ENCODE measurements at places on chromosomes 3 and 15.

- peak; percentile 32 for DNase-seq
Measured at GRCh38 chr3:135895106-135895733, 70.3 kb upstream of the PPP2R3A start.

GRCh38 chr3:15331606-15332404 lies 581 bp downstream of the SH3BP5 start:
- no peak for DNase-seq

GRCh38 chr3:190306513-190307163 lies 15.6 kb downstream of the CLDN1 start:
- DNase-seq: no peak

- no peak for DNase-seq
Measured at GRCh38 chr15:28026221-28026620, 72.9 kb downstream of the OCA2 start.

- DNase-seq: no peak
Measured at GRCh38 chr15:31516440-31516839, 189.8 kb downstream of the KLF13 start.

DNA sequence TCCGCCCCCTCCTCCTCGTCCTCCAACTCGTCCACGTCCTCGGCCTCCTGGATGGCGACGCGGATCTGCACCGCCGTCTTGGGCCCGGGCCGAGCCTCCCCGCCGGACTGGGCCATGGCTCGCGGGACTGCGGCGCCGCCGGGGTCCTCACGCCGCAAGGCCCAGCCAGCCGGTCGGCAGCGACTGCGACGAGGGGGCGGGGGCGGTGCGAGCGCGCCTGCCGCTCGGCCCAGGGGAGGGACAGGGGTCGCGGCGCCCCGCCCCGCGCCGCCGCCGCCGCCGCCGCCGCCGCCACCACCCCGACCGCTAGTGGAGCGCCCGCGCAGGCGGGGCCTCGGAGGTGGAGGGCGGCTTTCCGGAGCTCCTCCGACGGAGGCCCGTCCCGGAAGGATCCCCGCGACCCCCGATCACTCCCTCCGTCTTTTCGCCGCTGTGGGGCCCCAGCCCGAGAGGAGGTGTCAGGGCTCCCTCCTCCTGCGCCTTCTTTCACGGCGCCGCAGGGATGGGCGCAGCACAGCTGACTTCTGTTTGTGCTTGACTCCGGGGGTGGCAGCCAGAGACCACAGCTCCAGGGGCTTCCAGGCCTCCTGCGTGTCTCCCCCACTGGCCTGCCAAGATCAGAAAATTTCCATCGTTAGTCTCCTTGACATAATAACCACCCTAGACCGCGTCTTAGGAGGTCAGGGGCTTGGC lies at the start of gene LARP6:
Gene LARP6 (minus strand): TSS at position 185 of the 693 bp plus-strand sequence. CDS start 69 bp downstream, at position 116.
- peak; percentile 53 for DNase-seq

GRCh38 chr3:188796122-188796631 lies 375.6 kb upstream of the TPRG1 start:
- no peak for DNase-seq

- DNase-seq: no peak
Measured at GRCh38 chr15:36757189-36757814, 177.9 kb downstream of the CDIN1 start.

DNA sequence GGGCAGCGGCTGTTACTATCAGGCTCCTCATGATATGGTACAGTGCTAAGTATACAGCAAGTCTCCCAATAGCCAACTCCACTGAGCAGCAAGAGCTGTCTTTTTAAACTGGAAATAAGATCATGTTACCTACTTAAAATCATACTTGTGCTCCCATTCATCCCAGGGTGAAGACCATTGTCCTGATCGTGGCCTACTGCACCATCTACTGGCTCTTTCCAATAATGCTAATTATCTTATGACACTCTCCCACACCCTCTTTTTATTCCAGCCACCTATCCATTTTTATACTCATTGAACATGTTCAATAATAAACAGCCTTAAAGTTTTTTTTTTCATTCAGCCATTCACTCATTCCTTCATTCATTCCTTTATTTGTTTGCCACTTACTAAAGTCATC lies 117.7 kb downstream of the GBE1 start:
- no peak for DNase-seq

- DNase-seq: no peak
Measured at GRCh38 chr3:61778095-61778494, 216.7 kb downstream of the PTPRG start.

DNA sequence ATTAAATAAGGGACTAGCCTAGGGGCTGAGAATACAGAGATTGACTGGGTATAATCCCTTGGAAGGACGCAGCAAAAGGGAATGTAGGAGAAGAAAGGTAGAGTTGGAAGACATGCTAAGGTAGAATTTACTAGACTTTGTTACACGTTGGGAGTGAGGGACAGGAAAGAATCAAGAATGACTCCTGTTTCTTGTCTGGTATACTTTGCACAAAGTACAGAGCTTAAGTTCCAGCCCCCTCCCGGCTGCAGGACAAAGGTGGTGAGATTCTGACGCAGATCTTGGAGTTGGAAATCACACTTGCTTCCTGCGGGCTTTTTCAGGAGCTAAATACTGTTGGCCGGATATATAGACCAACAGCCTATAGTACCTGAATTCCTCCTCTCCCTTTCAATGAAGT lies 895 bp downstream of the HYKK start:
- DNase-seq: no peak

DNA sequence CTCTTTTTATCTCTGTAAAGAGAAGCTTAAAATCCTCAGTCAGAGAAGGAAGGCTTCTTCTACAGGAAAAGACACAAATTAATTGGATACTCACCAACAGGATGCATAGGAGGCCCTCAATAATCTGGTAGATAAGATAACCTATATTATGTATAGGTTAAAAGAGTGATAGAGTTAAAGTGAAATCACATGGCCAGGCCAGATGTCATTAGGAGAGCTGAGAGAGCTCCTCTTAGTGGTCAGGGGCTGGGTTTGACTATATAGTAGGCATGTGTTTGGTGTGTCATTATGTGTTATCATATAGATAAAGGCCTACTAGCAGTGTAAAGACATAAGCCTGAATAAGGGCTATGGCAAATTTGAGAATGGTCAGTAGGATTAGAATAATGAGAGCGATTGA lies 479.3 kb downstream of the EPHA3 start:
- DNase-seq: no peak

GRCh38 chr3:60289341-60290121 lies 961.7 kb downstream of the FHIT start:
- DNase-seq: no peak

GRCh38 chr3:164673738-164674137 lies 404.6 kb downstream of the SI start:
- no peak for DNase-seq

DNA sequence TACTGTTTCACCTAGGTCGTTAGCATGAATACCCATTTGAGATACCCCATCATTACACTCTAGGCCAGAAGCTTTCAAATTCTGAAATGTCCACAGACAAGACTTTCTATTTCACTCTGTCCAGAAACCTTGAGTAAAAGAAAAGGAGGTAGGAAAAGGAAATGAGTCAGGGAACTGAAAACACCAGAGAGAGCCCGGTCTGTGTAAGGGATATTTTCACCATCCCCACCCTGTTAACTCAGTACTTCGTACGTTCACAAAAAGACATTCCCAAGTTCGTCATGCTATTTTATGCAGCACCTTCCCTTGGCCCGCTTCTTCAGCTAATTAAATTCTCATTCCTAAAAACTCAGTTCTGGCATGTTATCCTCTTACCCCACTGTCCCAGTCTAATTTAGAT lies 89.4 kb upstream of the SOX2 start:
- DNase-seq: no peak

- no peak for DNase-seq
Measured at GRCh38 chr3:42608581-42608980, 8.1 kb downstream of the NKTR start.

DNA sequence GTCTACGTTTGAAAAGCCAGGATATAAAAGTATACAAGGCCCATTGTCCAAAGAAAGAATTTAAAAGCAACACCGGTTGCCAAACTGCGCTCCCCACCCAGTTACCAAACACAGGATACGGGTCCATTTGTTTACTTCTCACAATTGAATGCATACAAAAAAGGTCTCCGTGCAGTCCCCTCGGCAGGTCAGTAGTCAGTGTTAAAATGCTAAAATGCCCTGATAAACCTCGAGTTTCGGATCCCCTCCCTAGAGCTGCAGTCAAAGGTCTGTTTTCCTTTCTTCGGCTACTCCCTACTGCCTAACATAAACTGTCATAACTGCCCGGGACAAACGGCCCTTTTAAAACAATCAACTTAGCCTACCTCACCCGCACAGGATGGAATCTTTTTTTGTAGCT lies 534.6 kb downstream of the FOXP1 start:
- DNase-seq: no peak

DNA sequence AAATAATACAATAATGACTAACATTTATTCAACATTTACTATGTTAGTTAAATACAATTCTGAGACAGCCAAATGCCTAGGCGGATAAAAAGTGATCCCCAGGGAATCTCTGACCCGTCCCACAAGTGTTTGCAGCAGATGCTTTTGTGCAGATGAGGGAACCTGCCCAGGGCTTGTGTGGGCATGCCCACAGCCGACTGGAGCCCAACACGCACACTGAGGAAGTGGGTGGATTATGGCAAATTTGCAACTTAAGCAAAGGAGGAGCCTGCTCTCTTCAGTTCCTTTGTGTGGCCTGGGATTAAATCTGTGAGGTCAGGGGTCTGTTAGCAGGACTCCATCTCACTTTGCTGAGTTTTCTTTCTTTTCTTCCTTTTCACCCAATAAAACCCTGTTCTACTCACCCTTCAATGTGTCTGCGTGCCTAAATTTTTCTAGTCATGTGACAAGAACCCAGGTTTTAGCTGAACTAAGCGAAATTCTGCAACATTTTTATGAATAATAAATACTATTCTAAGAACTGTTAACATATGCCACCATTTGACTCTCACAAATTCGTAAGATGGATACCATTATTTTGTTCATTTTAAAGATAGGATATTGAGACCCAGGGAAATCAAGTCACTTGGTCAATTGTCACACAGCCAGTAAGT lies 13.9 kb upstream of the RTP1 start:
- DNase-seq: no peak

- DNase-seq: no peak
Measured at GRCh38 chr3:101638261-101638745, 38.6 kb downstream of the ZBTB11 start.

- no peak for DNase-seq
Measured at GRCh38 chr3:190646996-190647395, 133.1 kb downstream of the IL1RAP start.

GRCh38 chr3:24765399-24765798 lies 270.7 kb upstream of the THRB start:
- no peak for DNase-seq

GRCh38 chr3:63151897-63152296 lies 126.2 kb upstream of the SYNPR start:
- DNase-seq: no peak

DNA sequence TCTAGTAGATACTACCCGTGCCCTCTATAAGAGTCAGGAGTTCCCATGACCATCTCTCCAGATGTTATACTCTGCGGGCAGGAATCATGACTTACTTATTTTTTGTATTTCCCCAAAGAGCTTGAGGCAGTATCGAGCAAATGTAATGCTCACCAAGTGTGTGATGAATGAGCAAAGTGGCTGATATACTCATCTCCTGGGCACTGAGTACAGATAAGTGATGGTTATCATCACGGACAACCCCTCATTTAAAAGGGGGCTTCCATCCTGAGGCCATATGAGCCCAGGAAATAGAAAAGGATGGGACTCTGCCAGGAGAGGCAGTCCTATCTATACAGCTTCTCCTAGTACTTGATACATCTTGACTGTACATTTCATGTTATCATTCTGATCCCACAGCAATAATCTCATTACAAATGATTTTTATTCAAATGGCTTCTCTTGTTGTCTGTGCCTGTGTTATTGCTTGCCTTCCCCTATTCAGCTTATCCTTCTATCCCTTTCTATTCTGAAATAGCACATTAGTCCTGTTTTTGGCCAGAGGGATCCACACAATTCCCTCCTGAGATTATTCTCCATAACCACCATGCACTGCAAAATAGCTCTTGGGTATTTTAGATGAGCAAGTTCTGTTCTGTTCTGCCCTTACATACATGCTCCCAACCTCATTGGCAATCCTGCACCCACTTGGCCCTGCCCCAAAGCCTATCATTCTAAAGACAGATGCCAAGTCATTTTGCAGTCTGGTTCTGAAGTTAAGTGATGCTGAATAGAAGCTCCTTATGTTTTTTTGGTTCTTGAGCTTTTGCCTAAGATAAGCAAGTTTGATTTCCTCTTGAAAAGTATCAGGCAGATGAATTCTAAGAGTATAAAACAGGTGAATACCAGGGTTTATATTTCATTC lies 48.0 kb upstream of the MRPL3 start:
- DNase-seq: no peak

GRCh38 chr15:59685737-59686297 lies 3.3 kb downstream of the BNIP2 start:
- DNase-seq: no peak

DNA sequence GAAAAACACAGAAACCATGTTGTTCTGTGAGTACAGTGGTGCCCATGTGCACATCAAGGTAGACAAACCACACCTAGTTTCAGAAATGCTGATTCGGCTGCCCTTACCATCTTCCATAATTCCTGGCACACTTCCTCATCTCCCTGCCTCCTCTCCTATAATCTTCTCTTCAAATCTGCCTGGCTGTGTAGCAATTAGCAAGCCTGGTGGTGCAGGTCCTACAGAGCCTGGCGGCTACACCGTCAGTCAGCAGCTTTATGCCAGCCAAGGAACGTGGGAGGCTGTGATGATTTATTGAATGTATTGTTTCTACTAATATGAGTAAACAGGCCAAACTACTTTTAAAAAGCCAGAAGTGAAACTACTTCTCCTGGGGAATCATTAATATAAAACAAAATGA lies 106.8 kb downstream of the SEMA6D start:
- no peak for DNase-seq

GRCh38 chr3:197687570-197687969 lies 49.1 kb downstream of the RUBCN start:
- DNase-seq: no peak

DNA sequence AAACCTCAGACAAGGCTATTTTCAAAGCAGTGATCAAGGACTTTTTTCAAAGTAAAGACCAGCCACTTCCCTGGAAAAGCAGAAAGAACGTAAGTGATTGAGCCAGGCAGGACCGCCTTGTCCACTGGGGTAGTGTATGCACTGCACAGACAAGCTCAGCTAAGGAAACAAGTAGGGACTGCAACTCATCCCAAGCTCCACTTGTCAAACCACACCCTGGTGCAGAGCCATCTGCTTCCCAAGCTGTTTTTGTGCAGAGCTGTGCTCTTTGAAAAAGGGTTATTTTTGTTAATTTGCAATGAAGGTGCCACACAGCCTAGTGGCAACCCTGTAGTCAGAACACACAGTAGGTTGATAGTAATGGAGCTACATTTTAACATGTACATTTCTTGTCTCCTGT lies 193.3 kb downstream of the ADAMTS9 start:
- no peak for DNase-seq

GRCh38 chr3:37526511-37526910 lies 335.2 kb upstream of the CTDSPL start:
- no peak for DNase-seq

Measured in nucleus accumbens (tissue), 56 donors.